ENCODE measurements at places on chromosomes 1 and 21.

DNA sequence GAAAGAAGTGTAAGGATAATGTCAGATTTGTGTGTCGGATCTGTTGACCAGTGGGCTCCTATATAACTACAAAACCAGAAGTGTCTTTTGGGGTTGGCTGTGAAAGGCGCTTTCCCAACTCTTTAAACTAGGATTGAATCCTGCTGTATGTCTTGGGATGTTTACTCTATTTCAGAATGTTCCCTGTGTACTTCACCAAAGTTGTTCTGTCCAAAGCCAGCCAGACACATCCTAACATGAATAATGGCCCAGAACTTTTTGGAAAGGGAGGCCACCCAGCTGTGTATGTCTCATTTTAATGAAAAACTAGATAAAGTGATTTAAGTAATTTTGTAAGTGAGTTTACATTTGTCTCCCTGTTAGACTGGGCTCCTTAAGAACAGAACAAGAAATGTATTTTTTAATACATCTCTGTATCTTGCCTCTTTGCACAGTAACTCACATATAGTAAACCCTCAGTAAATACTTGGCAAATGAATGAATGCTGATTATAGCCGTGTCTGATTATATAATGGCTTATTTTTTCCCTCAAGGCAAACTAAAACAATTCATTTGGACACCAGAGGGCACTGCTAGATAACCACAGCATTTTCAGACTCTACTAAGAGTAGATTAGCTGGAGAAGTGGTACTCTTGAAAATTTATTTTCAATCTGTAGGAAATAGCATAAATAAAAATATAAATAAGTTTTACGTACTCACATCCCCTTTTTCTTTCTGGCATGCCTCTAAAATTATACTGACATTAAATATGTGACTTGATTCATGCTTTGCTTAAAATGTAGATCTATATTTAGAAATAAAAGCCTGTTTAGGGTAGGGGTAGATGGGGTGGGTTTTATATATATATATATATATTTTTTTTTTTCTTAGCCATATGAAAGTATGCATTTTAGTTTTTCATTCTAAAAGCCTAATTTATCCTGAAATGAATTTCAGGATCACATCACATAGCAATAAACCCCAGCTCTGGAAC lies 23.8 kb downstream of the TSEN15 start:
- DNase-seq, result peak; percentile 64

DNA sequence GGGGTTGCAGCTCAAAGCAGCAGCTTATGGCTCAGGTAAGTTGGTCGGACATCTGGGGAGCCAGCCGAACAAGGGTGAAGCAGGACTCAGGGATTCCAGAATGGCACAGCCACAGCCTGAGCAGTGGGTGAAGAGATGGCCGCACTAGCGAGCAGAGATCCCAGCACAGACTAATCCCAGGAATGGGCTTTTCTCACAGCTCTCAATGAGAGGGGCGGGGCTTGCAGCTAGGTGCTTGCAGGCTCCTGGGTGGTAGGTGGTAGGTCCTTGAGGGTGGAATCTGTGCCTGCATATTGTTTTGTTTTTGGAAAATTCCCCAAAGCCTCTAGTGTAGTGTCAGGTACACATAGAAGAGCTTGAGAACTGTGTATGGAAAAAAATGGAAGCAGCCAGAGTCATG lies 9.0 kb downstream of the KIAA0040 start:
- no peak for DNase-seq

DNA sequence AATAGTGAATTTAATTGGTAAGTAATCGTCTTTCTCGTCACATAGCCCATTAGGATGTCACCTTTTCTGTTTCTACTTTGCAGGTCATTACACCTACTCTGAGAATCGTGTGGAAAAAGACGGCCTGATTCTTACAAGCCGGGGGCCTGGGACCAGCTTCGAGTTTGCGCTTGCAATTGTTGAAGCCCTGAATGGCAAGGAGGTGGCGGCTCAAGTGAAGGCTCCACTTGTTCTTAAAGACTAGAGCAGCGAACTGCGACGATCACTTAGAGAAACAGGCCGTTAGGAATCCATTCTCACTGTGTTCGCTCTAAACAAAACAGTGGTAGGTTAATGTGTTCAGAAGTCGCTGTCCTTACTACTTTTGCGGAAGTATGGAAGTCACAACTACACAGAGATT lies 23.3 kb downstream of the PARK7 start:
- no peak for DNase-seq

DNA sequence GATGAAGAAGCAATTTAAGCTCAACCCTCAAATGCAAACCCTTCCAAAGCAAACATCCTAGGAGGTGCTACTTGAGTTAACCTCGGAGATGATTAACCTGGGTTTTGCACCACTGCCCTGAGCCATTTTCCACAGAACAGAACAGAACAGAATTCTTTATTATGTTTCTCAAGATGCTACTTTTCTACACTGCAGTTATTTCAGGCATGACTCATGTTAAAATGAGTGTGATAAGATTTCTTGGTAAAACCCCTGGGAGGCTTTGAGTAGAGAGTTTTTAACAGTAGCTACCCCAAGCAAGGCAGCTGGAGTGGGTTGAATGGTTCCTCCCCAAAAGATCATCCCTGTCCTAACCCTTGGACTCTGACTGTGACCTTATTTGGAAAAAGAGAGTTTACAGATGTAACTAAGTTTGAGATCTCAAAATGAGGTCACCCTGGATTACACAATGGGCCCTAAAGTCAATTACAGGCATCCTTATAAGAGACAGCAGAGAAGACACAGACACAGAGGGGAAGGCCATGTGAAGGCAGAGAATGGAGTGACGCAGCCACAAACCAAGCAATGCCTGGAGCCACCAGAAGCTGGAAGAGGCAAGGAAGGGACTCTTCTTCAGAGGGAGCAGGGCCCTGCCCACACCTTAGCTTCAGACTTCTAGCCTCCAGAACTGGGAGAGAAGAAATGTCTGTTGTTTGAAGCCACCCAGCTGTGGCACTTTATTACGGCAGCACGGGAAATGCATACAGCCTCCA lies 153.4 kb downstream of the ETS2 start:
- peak; percentile 72 for DNase-seq

DNA sequence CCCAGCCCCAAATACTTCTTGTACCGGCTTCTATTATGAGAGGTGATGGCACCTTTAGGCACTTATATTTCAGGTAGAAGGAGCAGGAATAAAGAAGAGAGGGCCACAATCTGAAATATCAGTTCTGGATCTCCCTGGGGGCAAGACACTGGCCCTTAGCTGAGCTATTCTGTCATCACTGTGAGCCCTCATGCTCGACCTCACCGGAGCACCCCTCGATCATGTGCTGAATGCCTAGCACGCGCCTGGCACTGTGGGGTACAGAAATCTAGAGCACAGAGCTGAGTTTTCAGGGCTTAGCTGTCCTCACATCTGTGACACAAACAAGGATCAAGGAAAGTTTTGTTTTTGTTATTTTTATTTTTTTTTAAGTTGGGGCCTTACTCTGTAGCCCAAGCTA lies 7.6 kb upstream of the MX1 start:
- DNase-seq, result no peak

GRCh38 chr1:16032388-16033102 lies 10.7 kb downstream of the CLCNKA start:
- DNase-seq, result peak; percentile 73

GRCh38 chr21:43703035-43703880 lies 15.7 kb upstream of the PDXK start:
- peak; percentile 72 for DNase-seq

DNA sequence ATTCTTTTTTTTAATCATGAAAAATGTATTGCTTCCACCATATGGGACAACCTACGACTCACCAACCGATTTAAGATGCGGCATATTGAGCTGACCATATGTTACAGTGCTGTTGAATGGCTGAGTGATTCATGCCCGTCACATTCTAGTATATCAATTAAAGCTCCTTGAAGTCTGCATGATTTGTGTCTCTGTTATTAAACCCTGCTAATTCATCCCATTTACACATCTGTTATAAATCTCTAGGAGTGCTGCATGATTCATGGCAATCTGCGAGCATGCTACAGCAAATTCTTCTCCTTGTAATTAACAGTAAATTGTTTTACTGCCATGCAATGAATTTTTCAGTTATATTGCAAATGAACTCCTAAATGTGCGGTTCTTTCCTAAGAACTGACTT lies 239.8 kb downstream of the USH2A start:
- DNase-seq, result peak; percentile 18

GRCh38 chr1:92504291-92505014 lies 17.7 kb upstream of the GFI1 start:
- no peak for DNase-seq

- DNase-seq, result peak; percentile 25
These were observed 28.8 kb downstream of the GORAB start for GRCh38 chr1:170560681-170561285.
